ENCODE measurements at places on chromosomes 16 and 17.
A peak's percentile ranks its signal among the peaks of the same experiment; 100 is the strongest.

DNA sequence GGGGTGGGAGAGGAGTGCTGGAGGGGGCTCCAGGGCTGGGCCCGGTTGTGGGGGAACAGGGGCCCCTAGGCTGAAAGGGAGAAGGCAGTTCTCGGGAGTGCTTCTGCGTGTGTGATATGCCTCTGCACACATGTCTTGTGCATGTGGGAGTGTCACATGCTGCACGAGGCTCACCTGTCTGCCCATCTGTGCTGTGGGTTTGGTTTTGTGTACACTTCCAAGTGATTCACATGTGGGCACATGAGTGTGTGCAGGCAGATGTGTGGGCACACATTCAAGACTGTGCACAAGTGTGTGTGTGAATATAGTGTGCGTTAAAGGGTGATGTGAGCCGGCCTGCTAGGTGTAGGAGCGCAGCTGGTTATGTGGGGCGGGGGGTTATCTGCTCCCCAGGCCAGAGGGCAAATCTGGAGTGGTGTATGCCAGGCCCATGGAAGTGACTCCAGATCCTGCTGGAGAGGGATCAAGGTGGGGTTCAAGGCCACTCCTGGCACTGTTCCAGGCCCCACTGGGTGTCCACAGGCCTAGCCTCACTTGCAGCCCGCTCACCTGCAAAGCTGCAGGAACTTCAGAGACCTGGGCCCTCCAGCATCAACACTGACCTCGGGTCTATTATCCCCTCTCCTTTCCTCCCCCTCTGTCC, 3.8 kb upstream of the BAHCC1 start:
- DNase-seq: no peak

DNA sequence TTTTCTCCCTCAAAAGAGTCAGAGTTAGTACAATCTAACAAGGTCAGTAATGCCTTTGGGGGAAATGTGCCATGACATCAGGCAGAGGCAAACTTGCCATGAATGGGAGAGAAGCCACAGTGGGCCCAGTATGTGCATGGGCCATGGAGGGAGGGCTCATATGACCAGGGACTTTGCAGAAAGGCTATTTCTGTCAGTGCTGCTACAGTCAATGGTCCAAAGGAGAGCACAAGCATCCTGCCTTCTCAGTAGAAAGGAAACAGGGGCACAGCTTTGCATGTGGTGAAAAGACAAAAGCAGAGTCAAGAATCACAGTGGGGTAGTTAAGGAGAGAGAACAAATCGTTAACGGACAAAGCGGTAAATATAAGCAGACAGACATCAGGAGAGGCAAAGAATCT, 11.2 kb upstream of the CORO6 start:
- no peak for DNase-seq

- DNase-seq: no peak
Observed at GRCh38 chr17:1486802-1487695, 5.4 kb downstream of the MYO1C start.

- DNase-seq: no peak
Observed at GRCh38 chr16:56372013-56372634, 53.2 kb downstream of the AMFR start.

DNA sequence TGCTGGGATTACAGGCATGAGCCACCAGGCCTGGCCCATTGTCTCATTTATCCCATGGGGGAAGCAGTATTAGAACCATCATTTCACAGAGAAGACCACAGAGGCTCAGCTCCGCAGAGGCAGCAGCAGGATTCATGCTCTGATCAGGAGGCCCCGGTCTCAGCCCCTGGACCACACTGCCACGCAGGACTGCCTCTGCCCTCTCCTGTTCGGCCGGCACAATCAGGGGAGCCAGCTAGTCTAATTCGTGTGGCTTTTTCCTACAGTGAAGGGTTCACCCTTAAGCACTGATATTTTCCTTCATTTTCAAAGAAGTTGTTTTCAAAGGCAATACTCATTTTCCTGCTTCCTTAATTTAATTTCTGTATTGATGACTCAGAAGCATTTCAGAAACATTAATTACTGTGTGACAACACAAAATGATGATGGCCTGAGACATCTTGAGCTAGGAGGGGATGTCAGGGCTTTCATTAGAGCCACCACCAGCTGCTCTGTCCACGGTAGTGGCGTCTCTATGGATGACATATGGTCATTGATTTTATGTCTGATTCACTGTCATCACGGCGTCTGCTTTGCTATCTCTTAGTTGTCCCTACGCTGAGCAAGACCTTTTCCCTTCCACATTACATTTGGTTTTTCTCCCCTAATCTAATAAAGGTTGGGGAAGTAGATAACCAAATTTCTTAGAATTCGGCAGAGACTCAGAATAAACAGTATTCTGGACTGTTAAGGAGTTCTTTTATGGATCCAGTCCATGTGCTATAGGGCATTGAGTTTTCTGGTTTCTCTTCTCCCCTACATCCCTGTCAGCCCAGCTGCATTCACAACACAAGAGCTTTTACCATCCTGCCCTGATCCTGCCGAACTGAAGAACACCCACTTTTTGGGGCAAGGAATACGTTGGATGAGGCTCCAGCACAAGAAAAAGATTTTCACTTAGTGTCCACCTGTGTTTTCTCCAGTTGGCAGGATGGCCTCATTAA, 314.0 kb downstream of the SLC39A11 start:
- DNase-seq: no peak

DNA sequence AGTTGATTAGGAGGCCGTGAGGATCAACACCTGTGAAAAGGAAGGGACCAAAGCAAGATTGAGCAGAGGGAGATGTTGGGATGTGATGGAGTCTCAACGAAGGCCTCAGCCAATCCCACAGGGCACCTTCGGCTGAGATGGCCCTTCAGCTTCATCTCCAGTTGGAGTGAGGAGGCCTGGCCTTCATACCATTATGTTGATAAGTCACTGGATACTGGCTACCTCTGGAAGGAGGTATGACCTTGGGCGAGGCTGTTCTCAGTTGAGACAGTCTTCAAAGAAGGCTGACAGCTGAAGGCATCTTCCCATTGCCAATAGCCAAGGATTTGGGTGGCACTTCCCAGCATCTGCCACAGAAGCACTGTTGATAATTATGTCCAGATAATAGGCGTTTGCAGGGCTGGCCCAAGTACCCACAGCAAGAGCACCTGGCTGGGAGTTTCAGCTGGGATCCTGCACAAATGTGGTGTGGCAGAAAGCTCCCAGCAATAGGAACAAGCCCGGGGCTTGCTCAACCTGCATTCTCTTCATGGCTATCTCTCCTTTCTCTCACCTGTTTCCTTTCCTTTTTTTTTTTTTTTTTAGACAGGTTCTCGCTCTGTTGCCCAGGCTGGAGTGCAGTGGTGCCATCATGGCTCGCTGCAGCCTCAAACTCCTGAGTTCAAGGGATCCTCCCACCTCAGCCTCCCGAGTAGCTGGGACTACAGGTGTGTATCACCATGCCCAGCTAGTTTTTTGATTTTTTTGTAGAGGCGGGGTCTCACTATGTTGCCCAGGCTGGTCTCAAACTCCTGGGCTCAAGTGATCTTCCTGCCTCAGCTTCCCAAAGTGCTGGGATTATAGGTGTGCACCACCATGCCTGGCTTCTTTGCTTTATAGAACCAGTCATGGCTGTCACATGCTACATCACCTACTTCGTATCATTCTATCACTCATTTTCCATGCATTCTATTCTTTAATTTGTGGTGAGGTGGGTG, 18.2 kb upstream of the MAP3K14 start:
- DNase-seq: no peak

DNA sequence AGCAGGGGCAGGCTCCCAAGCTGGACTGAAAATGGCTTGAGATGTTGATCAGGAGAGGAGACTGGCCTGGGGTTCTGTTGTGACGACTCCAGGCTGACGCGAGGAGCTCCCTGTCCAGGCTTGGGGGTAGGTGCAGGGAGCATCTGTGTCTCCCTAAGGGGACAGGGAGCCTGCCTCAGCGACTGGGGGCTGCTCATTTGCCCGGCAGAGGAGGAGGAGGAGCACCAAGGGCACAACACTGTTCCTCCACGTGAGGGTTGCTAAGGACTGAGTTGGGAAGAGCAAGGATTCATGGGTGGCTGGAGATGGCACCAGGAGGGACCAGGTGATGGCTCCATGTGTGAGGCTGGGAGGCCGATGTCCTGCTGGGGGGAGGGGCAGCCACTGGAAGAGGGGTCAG, 53.3 kb downstream of the USP22 start:
- no peak for DNase-seq

- DNase-seq: no peak
Observed at GRCh38 chr17:64706224-64707049, 44.3 kb upstream of the SMURF2 start.

GRCh38 chr16:14087590-14088154, 16.6 kb downstream of the MRTFB start:
- no peak for DNase-seq

GRCh38 chr17:32383926-32384434, 34.0 kb downstream of the ZNF207 start:
- no peak for DNase-seq

DNA sequence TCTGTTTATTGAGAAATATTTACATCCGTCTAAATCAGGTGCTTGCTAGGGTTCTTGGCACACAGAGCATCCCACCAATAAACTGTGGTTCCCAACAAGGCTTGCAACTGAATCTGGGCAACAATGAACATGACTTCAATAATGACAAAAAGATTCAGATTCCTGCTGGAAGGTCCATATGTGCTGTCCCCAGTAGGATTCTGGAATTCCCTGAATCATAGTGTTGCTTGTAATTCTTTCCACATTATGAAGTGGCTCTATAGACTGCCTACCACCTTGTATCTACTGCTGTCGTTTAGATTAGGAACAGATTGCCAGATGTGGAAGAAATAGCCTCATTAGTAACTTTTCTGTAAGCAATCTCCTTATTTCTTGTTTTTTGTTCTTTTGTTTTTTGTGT, 265.9 kb downstream of the WWOX start:
- no peak for DNase-seq

- DNase-seq: no peak
Observed at GRCh38 chr16:66036184-66036583, 330.3 kb upstream of the CDH5 start.

GRCh38 chr17:75834279-75834920, 9.8 kb downstream of the UNC13D start:
- no peak for DNase-seq

DNA sequence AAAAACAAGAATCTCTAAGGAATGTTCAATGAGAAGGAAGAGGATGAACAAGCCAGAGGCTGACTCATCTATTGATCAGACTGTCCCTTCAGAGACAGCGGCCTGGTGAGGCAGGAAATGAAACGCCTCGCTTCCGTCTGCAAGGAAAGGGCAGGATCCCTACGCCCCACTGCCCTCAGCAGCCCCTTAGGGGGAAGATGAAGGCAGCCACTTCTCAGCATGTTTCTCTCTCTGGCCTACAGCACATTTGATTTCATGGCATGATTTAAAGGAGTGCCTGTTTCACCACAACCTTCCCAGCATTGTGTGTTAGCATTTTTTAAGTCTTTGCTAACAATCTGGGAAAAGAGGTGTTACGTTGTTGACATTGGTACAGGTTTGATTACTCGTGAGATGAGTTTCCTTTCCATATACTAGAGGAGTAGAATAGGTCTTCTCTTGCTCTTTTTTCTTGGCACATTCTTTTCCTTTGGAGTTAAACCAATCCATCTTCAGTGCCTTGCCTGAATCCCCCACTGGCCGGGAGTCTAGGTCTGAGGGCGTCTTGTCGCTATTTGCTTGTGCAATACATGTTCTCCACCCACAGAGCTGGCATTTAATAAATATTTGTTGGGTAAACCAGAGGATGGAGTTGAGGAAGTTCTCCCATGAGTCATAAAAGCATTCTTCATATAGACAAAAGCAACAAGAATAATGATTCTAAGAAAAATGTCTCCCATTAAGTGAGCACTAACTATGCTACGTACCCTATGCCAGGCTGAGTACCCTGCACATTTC, 47.4 kb downstream of the RBFOX3 start:
- DNase-seq: no peak

GRCh38 chr16:12541672-12542071, 262.0 kb downstream of the CPPED1 start:
- no peak for DNase-seq

- no peak for DNase-seq
Observed at GRCh38 chr16:77790912-77791311, 2.5 kb downstream of the VAT1L start.

- no peak for DNase-seq
Observed at GRCh38 chr17:9959377-9959981, 54.4 kb upstream of the RCVRN start.

DNA sequence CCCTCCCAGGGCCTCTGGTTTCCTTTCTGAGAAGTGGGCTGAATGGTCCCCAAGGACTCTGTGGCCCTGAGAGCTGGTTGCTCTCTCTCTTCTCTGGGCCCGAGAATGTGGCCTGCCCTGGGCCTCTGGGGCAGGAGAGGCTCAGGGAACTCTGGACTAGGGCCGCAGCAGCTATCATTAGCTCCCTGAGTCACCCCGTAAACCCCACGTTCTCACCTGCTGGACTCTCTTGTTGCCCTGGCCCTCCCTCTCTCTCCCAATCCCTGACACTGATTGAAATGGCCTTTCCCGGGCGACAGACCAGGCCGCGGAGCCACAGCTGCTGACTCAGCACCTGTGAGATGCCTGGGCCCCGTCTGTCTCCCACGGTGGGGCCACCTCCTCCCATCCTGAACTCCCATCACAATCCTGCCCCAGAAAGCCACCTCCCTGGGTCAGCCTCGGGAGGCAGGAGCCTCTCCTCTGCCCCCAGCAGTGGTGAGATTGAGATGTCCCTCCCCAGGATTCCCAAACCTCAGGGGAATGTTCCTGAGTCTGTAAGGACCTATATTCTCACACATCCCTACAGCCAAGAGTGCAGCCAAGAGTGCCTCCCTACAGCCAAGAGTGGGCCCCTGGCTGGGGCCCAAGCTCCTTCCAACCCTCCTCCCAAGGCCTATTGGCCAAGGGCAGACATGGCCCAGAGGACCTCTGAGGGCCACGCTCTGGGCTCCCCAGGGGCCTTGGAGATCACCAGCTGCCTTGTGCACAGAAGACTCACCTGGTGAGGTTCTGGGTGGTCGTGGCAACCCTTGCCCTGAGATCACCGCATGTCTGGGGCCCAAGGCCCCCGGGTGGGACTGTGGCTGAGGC, 470 bp downstream of the TRPV3 start:
- no peak for DNase-seq

DNA sequence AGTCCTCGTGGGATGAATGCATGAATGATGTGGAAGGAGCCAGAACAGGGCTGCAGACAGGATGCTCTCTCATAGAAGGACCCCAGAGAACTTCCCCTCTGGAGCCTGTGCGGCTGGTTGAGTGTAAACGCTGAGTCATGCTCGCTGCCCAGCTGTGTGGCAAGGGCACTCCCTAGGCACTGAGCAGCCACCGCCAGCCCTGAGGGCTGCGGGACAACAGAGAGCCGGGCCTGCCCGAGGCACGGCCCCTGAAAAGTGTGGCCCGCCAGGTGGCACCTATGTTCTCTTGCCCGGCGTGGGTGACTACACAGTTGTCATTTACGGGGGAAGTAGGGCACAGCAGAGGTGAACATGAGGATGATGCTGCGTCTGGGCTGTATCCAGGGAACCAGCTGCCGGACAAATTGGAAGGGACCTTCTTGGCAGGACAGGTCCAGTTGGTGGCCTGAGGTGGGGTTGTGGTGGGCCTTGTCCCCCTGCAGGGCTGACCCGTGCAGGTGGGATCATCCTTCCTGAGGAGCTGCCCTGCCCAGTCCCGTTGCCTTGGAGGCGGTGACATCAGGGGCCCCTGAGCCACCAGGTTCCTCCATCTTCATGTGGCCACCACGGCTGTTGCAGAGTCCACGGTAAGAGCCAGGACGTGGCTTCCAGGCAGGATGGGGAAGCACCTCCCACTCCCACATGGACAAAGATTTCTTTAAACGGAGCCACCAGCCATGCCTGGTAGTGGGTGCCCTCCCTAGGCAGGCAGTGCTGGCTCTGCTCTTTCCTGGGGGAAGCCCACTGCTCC, 94.8 kb upstream of the CBX4 start:
- peak; percentile 49 for DNase-seq

Measured in SHP77 treated with DMSO at 0.1 percent for 48 hours (cell line).